Stimulated activated CD4-positive, alpha-beta T cell treated with anti-CD3 and anti-CD28 coated beads, Interleukin-1b, Interleukin-23, amount 100 ng/mL, for 1 hour (primary cell): ENCODE measurements at places on chromosomes 4 and X.

DNA sequence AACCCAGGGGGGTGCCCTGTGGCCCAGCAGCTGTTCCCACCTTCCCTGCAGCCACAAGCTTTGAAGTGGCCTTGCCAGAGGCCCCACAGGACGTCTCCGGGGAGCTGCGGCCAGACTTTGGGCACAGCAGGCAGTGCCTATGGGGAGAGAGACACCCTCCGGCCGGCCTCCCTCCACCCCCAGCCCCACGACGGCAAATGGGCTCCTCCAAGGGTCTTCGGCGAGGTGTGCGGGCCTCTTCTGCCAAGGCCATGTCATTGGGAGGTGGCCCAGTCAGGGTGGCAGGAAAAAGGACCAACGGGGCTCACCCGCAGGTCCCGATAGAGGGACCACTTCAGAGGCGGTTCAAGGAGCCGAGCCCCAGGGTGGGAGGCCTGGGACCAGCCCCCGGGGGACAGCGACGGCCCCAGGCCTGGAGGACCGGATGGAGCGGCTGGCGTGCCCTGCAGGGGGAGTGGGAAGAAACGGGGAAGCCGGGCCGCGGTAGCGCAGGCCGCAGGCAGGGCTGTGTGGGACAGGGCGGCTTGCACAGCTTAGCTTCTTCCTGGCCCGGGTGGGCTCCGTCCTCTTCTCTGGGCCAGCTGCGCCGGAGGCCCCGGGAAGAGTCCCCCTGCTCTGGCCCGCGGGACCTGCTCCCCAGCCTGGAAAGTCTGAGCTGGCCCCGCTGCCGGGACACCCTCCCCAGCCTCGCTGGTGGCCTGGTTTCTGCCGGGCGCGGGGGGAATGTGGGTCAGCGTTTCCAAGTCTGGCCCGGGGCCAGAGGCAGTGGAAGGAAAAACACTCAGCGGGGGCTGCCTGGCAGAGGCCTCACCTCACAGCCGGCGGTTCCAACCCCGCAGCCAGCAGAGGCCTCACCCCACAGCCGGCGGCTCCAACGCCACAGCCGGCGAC lies 21.9 kb upstream of the SPON2 start:
- no peak for DNase-seq

- no peak for DNase-seq
These were observed 552.6 kb upstream of the BOD1L1 start for GRCh38 chr4:14180166-14180565.

DNA sequence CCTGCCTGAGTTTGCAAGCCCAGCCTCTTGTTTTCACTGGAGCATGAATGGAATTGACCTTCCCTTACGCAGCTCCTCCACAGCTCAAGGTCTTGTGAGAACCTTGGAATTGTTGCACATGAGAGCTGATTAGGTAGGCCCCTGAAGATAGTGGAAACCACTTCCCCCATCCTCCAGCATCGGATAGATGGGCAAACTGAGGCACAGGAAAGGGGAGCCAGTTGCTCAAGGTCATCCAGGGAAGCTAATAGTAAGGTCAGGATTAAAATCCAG lies 27.2 kb downstream of the PJA1 start:
- no peak for DNase-seq

GRCh38 chrX:118108304-118108703 lies 8.3 kb downstream of the KLHL13 start:
- no peak for DNase-seq

DNA sequence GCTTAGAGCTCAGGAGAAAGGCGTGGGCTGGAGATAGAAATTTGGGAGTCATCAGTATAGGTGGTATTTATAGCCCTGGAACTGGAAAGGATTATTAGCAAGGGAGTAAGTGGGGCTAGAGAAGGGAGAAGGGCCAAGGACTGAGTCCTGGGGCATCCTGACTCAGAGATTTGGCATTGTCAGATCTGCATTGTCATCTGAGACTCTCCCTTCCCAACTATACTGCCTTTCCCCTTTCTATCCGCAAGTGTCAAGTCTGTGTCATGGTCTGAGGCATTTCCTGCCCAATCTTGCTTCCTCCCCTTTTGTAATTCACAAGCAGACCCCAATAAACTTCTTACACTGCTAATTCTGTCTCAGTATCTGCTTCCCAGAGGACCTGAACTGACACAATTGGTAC lies 24.4 kb upstream of the SLC25A43 start:
- no peak for DNase-seq

- no peak for DNase-seq
These were observed 350.9 kb downstream of the MID1IP1 start for GRCh38 chrX:39152106-39152649.

DNA sequence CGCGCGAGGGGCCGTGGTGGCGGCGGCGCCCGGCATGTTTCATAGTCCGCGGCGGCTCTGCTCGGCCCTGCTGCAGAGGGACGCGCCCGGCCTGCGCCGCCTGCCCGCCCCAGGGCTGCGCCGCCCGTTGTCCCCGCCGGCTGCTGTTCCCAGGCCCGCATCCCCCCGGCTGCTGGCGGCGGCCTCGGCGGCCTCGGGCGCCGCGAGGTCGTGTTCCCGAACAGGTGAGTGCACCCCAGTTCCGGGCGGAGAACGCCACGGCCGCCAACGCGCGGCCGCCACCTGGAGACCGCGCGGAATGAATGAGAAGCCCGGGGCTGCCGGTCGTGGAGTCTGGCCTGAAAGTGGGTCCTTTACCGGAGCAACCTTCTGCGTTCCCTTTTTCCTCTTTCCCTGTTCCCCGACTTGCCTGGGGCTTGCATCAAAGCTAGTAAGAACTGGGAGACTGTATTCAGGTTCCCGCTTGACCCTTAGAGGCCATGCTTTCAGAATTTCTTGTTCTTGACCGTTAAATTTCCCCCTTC lies 429 bp downstream of the NOCT start:
- DNase-seq: peak; percentile 12

DNA sequence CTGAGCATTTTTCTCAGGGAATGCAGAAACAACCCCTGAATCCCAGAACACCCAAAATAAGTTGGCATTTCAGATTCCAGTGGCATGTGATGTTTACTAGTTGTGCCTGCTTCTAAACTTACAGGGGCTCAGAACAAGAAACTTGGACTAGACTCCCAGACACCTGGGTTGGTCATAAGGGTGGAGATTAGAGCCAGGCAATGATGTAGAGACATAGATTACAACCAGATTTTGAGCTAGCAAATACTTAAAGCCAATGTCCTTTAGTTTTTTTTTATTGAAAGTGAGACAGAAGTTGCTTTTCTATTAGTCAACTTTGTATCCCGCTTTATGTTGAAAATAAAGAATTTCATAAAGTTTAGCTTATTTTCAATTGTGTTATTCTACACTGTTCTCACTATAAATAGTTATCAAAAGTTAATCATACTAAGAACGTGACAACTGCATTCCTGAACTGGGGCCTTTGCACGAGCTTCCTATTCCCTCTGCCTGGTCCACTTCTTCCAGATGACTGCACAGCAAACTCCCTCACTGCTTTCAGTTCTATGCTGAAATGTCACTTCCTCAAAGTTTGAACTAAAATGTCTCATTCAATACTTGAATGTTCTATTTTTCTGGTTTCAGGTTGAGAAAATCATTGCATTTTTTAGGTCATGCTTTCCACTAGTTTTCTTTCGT lies 224.7 kb upstream of the PPP1R2C start:
- DNase-seq: no peak

DNA sequence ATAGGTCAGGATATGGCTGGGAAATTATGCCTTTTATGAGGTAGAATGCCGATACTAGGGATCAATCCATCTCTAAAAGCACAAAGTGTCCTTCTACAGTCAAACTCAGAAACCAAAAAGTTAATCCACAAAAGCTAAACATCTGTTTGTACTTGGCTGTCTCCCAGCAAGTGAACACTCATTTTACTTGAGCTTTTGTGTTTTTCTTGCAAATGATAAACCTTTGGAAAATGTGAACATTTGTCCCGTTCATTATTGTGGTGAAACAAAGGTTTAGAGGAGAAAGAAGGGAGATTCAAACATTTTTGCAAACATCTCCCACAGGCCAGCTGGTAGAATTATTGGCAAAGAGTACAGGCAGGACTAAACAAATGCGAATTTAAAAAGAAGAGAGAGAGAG lies 300.6 kb upstream of the SPANXN1 start:
- no peak for DNase-seq

DNA sequence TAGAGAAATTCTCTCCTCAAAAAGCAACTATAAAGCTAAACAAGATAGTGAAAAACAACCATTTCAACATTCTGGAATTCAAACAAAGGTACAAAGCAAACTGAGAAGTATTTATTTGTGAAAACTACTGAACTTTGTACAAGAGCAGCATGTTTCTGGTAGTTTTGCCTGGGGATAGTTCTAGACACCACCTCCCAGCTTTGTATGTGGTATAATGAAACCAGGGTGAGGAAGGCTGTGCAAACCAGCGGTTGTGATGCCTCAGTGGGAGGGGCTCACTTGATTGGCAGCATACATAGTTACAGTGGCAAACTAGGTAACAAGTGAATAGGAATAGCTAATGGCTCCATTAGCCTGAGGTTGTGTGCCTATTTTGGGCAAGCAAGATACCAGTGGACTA lies 18.6 kb upstream of the FRMD7 start:
- DNase-seq: no peak

DNA sequence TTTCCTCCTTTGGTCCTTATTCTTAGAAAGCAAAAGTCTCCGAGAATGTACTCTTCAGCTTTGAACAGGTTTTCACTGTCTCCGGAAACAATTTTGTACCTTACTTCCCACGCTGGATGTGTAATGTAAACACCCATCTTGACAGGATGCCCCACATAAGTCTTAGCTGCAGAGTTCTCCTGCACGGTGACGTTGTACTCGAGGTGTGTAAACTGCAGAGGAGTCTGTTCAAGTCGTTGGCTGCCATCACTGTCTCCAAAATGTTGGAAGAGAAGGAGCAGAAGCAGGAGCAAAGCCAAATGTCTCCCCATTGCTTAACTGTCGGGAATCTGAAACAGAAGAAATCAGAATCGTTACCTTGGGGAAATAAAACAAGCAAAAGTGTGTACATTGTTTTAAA lies 14.1 kb downstream of the FAT1 start:
- no peak for DNase-seq

- no peak for DNase-seq
These were observed 854.6 kb downstream of the TRIML1 start for GRCh38 chr4:188993871-188994270.

GRCh38 chr4:16727218-16727617 lies 171.2 kb downstream of the LDB2 start:
- DNase-seq: no peak

GRCh38 chr4:143742834-143743233 lies 42.4 kb upstream of the FREM3 start:
- no peak for DNase-seq

GRCh38 chr4:168849997-168850396 lies 160.1 kb downstream of the CBR4 start:
- no peak for DNase-seq

DNA sequence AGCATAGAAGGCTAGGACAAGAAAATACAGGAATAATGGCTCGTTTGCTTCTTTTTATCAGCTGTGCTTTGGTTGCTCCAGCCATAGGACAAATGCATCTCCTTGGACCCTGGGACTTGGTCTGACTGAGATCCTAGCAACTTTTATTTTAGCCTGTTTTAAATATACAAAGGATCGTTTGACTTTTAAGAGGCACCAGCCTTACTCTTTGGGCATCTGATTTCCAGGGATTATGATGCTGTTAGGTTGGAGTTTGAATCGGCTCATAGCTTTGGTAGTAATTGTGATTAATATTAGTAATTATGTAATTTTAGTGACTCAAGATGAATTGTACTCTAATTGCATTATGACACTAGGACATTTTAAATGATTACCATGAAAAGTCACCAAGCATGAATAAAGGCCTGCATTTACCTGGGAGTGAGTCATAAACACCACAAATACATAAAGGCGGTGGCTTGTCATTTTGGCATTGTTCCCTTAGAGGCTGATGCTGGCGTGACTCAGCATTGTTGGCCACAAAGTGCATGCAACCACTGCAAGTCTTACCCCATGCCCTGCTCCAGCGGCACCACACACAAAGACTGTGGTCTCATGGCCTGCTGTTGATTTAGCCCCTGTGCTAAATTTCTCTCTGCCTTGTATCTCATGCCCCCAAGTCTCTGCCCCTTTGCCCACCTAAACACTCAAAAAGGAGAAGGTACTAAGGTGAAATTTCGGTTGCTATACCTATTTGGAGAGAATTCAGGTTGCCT lies 12.4 kb downstream of the GPAT3 start:
- DNase-seq: no peak

GRCh38 chr4:75781305-75781704 lies 56.9 kb downstream of the USO1 start:
- DNase-seq: no peak

DNA sequence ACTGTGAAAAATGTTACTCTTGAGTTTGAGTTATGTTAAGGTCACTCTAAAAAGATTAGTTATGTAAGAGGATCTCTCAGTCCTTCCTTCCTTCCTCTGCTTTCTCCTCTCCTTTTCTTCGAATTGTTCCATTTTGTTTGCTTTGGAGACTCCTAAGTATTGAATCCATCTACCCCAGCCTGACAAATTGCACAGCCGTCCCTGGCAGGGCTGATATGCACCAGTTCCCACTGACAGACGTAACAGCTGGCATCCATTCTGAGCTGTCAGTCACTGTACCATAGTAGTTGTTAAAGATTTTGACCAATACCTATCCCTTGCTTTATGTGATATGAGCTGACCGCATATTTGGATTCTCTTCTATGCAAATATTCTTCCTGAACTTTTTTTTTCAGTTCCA lies 210.7 kb upstream of the IGFBP7 start:
- no peak for DNase-seq

GRCh38 chr4:175674219-175674618 lies 137.8 kb downstream of the GPM6A start:
- DNase-seq: no peak

GRCh38 chr4:123478859-123479345 lies 82.3 kb downstream of the SPRY1 start:
- DNase-seq: no peak
